ENCODE measurements at places on chromosomes 7 and 10. TPM values are rescaled to one million over a fixed set of nuclear protein-coding genes. Genes with fewer than 3 reads are reported as not detected.

- peak; percentile 68 for DNase-seq
Measured at GRCh38 chr7:47763063-47763974, 181.4 kb upstream of the TNS3 start.

Gene PKD2L1
- total RNA-seq = 0.26 TPM

Gene ZNF804B
- not detected for total RNA-seq

DNA sequence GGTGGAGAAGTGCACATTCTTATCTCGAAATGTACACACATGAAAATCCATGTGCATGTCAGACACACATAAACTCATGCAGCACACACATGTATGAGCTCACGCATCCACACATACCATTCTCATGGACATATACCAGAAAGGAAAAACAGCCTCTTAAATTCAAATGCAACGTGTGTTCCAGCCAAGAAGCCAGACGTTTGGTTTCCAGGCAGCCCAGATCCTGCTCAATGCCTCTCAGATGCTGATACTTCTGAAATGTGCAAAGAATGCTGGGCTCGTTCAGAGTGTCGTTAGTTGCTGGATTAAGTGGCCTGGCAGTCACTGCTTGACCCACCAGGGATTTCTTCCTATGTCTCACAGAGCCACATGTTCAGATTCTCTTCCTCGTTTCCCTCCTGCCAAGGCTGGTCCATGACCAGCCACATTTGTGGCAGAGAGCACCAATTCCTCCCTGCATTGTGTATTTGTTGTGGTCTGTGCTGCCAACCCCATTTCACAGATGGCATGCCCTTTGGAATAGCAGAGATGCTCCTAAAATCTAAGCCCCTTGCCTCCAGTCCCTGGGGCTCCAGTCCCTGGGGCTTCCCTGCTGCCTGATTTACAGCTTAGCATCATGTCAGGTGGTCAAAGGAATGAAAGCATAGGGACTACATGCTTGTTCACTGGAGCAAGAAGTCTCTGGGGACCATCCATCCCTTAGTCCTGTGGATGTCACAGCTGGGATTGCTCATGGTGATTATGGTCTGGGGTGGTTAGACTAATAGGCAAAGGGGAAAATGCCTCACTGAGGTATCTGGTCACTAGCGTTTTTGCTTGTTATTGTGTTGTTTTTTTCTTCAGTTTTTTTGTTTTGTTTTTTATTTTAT is 426.6 kb downstream of the PLXNA4 start:
- DNase-seq = no peak

Gene SPOCK2
- 3.0 TPM for total RNA-seq

Gene DIP2C
- 12.0 TPM for total RNA-seq

- no peak for DNase-seq
Measured at GRCh38 chr7:127892488-127893314, 138.5 kb downstream of the LRRC4 start.

DNA sequence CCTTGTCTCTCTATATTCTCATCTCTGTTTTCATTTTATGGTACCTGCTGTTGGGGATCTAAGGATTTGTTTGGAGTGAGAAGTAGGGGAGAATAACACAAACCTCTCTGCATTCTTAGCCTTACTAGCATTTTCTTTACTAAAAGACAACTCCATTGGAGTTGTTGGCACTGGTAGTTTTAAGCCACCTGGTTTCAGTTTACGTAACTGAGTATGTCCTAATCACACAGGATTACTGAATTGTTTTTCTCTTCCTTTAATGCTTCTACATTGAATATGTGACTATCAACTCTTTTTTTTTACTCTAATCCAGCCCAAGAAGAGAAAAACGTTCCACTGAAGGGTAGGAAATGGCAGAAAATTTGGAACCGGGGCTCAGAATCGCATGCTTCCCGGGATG is 30.0 kb upstream of the TRIL start:
- no peak for DNase-seq

Gene OPN1SW
- total RNA-seq = not detected

Measured in right lobe of liver (tissue), 6 donors.